ENCODE measurements at places on chromosomes 2 and 18.
A peak's percentile ranks its signal among the peaks of the same experiment; 100 is the strongest.

DNA sequence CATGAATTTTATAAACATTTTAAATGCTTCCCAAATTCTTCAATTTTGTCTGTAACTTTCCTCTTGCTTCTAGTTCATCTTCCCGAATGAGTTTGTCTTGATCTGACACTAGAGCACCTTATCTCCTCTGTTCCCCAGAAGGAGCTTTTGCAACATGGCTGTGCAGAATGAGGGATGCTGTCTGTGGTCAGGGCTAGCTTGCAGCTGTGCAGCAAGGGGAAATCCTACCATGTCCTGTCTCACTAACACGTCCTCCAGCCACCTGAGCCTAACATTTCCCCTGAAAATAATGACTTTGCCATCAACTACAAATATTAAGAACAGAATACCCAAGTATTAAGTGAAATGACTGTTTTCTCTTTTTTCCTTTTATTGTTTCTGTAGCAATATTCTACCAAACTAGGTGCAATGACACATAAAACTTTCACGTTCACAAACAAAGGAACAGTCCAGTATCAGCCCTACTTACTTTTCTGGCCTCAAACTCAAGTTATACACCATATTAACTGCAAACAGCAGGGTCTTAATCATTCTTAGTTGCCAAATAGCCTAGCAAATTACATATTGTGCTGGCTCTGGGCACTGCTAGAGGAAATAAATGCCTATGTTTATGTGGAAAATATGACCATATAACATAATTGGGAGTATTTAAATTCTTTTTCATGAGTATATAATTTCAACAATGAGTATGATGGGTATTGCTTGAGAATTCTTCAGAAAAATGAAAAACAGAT is 423.3 kb downstream of the CMPK2 start:
- H3K4me1 ChIP-seq: no peaks in the 10 kb centered on the region
- H3K4me3 ChIP-seq: no peak overlapping the region
- peak; percentile 17 for DNase-seq
- H3K36me3 ChIP-seq: no peaks in the 10 kb centered on the region

GRCh38 chr2:2960441-2961133 is 417.0 kb downstream of the EIPR1 start:
- H3K27me3 ChIP-seq: no peaks in the 10 kb centered on the region
- no peak for DNase-seq
- H3K27ac ChIP-seq: no peak overlapping the region
- no peaks in the 10 kb centered on the region for H3K4me1 ChIP-seq
- H3K4me3 ChIP-seq: no peak overlapping the region

DNA sequence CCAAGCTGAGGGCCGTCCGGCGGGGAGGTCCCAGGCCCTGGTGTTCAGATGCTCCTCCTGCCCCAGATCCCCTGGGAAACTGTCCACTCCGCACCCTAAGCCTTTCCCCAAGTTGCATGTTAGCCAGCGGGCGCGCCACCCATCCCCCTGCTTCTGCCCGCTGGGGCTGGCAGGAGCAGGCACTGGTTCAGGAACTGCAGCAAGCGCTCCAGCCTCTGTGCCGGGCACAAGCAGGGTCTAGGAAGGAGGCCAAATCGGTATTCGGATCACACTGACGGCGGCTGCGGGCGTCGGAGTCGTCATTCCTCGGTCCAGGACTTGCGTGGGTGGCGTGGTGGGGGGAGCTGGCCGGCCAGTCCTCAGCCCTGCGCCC is 53.7 kb downstream of the FAM168B start:
- H3K4me1 ChIP-seq: no peaks in the 10 kb centered on the region
- H3K36me3 ChIP-seq: no peaks in the 10 kb centered on the region
- no peak overlapping the region for H3K27ac ChIP-seq

DNA sequence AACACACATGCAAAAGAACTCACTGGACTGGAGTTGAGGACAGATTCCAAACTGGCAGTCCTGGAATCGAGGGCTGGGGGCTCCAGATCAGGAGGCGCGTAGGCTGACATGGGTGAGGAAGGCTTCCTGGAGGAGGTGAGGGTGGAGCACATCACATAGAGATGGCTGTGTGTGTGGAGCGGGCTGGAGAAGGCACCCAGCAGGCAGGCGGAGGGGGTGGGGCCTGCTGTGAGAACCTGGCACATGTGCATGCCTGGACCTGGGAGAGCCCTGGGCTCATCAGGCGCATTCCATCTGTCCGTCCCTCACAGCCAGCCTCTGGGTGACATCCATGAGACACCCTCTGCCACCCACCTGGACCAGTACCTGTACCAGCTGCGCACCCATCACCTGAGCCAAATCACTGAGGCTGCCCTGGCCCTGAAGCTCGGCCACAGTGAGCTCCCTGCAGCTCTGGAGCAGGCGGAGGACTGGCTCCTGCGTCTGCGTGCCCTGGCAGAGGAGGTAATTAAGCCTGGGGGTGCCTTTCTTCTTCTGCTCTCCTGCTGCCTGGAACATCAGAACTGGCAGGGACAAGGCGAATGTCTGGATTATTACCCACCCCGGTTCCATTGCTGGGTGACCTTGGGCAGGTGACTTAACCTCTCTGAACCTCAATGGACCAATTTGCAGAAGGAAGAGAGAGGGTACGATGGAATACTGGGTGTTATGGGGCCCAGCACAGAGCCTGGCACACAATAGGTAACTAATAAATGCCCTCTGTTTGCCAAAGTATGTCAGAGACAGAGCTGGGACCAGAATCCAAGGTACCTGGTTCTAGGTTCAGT is 108.3 kb downstream of the DYSF start:
- no peak overlapping the region for H3K4me3 ChIP-seq
- H3K27me3 ChIP-seq: peaks cover 47% of the 10 kb centered on the region
- no peaks in the 10 kb centered on the region for H3K4me1 ChIP-seq
- DNase-seq: no peak

- no peak overlapping the region for H3K27ac ChIP-seq
- no peak overlapping the region for H3K4me3 ChIP-seq
- H3K27me3 ChIP-seq: no peaks in the 10 kb centered on the region
- peaks cover 3% of the 10 kb centered on the region for H3K4me1 ChIP-seq
- H3K36me3 ChIP-seq: no peaks in the 10 kb centered on the region
Observed at GRCh38 chr2:181126311-181126868, 146.0 kb downstream of the UBE2E3 start.

- no peaks in the 10 kb centered on the region for H3K27me3 ChIP-seq
- H3K36me3 ChIP-seq: no peaks in the 10 kb centered on the region
- no peak for DNase-seq
- H3K27ac ChIP-seq: no peak overlapping the region
- H3K4me1 ChIP-seq: peaks cover 18% of the 10 kb centered on the region
Observed at GRCh38 chr2:109615637-109616144, 1.5 kb downstream of the SOWAHC start.

GRCh38 chr18:78977637-78978348 is 1.8 kb upstream of the SALL3 start:
- no peaks in the 10 kb centered on the region for H3K36me3 ChIP-seq
- no peaks in the 10 kb centered on the region for H3K4me1 ChIP-seq
- DNase-seq: no peak
- no peak overlapping the region for H3K27ac ChIP-seq
- peaks cover 60% of the 10 kb centered on the region for H3K27me3 ChIP-seq
- no peak overlapping the region for H3K4me3 ChIP-seq

DNA sequence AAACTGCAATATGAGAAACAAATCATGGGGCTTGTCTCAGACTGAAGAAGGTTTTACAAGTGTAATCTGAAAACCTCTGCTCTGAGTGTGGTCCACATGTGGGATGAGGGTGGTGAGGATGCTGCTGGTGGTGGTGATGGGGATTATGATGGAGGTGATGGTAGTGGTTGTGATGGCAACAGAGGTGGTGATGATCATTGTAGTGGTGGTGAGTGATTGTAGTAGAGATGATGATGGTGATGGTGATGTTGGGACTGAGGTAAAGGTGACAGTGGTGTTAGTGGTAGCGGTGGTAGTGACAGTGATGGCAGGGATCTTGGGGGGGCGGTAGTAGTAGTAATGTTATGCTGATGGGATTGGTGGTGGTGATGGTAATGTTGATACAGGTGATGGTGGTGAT is 217.8 kb downstream of the ANAPC1 start:
- peaks cover 17% of the 10 kb centered on the region for H3K4me1 ChIP-seq
- no peaks in the 10 kb centered on the region for H3K27me3 ChIP-seq
- H3K27ac ChIP-seq: no peak overlapping the region
- DNase-seq: no peak
- no peaks in the 10 kb centered on the region for H3K36me3 ChIP-seq

GRCh38 chr2:70133491-70134322 is 46.4 kb downstream of the PCBP1 start:
- H3K27ac ChIP-seq: no peak overlapping the region
- DNase-seq: no peak
- no peaks in the 10 kb centered on the region for H3K27me3 ChIP-seq
- H3K36me3 ChIP-seq: no peaks in the 10 kb centered on the region
- peaks cover 10% of the 10 kb centered on the region for H3K4me1 ChIP-seq
- no peak overlapping the region for H3K4me3 ChIP-seq

GRCh38 chr2:95307878-95308277 is 10.7 kb downstream of the KCNIP3 start:
- H3K4me1 ChIP-seq: no peaks in the 10 kb centered on the region
- no peak for DNase-seq
- no peak overlapping the region for H3K27ac ChIP-seq
- no peak overlapping the region for H3K4me3 ChIP-seq
- no peaks in the 10 kb centered on the region for H3K36me3 ChIP-seq
- H3K27me3 ChIP-seq: peaks cover 25% of the 10 kb centered on the region

GRCh38 chr2:165792104-165792454 is 2.0 kb downstream of the GALNT3 start:
- peaks cover 5% of the 10 kb centered on the region for H3K4me1 ChIP-seq
- no peaks in the 10 kb centered on the region for H3K36me3 ChIP-seq
- H3K27me3 ChIP-seq: peaks cover 6% of the 10 kb centered on the region
- H3K27ac ChIP-seq: no peak overlapping the region
- DNase-seq: no peak
- H3K4me3 ChIP-seq: no peak overlapping the region

DNA sequence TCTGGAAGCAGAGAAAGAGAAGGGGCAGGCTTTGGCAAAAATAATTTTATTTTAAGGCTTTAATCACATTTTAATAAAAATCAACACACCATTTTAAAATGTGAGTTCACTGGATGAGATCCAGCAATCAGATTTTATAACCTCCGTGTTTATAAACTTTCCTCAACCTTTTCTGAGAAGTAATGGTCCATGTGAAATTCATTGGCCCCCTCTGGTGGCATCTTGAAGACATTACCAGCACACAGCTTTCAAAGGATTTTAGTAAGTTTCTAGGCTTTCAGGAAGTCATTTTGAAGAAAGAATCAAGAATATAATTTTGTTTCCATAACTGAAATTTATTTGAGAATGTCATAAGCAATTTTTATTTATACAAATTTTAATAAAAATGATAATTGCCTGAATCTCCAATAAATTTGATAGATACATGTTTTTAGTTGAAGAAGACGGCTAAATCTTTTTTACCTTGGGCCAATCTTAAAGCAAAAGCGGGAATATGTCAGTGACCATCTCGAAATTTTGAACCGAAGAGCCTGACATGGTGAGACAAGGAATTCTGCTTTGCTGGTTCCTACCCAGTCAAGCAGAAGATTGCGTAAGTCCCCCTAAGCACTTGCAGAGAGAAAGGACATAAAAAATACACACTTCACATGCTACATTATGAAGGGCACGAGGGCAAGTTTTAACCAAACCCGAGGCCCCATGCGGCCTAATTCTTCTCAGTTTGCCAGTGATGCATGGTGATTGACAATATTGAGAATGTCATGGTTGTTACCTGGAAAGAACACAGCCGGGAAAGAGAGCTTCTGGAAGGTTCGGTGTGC is 128.4 kb upstream of the CBLN2 start:
- no peak overlapping the region for H3K27ac ChIP-seq
- H3K4me1 ChIP-seq: no peaks in the 10 kb centered on the region
- peak; percentile 11 for DNase-seq
- H3K4me3 ChIP-seq: no peak overlapping the region

- no peak for DNase-seq
- H3K4me3 ChIP-seq: no peak overlapping the region
- no peak overlapping the region for H3K27ac ChIP-seq
- no peaks in the 10 kb centered on the region for H3K27me3 ChIP-seq
Observed at GRCh38 chr2:236403125-236403524, 138.9 kb upstream of the ASB18 start.

DNA sequence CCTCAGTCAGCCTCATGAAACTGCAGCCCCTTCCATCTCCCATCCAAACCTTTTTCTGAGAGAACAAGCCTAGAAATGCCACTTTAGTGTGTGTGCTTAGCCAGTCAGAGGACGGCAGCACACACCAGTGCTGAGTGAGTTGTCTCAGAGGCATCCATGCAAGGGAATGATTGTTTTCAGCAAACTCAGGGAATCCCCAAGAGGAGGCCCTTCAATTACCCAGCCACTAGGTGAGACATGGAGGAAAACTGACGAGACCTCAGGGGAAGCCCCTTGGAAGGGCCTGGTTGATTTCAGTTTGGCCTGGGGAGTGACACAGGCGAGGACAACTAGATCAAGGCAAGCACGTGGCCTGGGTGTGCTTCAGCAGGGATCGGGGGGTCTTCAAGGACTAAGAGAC is 49.7 kb downstream of the APOB start:
- H3K27me3 ChIP-seq: no peaks in the 10 kb centered on the region
- no peaks in the 10 kb centered on the region for H3K36me3 ChIP-seq
- no peak for DNase-seq
- H3K4me3 ChIP-seq: no peak overlapping the region
- H3K4me1 ChIP-seq: no peaks in the 10 kb centered on the region

GRCh38 chr18:22185771-22186386 is 16.5 kb downstream of the GATA6 start:
- peaks cover 26% of the 10 kb centered on the region for H3K36me3 ChIP-seq
- H3K4me3 ChIP-seq: no peak overlapping the region
- no peak for DNase-seq
- no peaks in the 10 kb centered on the region for H3K27me3 ChIP-seq
- no peak overlapping the region for H3K27ac ChIP-seq

DNA sequence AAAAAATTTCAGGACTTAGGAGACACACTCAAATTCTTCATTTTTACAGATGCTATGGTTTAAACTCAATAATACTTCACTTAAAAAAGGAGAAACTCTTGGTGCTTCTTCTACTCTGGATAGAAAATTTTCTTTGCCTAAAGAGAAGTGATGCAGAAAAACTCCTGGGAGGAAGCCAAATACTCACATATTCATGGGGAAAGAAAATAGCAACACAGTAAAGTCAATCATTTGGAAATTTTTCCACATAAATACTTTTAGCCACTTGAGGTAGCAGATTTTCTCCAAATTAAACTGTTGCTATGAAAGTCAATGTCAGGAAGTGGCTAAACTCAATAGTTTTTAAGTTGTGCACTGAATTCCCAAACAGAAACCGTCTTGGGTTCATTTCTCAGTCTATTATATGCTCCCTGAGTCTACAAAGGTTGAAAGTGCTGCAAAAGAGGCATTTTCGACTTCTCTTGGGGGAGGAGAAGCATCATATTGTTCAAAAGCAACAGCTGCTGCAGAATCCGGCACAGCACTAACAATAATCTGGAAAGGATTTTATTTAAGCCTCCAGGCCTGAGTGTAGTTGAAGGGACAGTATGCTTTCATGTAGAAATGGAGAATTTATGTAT is 81.1 kb downstream of the UPP2 start:
- no peaks in the 10 kb centered on the region for H3K36me3 ChIP-seq
- H3K4me3 ChIP-seq: no peak overlapping the region
- H3K4me1 ChIP-seq: no peaks in the 10 kb centered on the region
- no peak for DNase-seq
- peaks cover 2% of the 10 kb centered on the region for H3K27me3 ChIP-seq

GRCh38 chr18:59633961-59634485 is 63.2 kb downstream of the CCBE1 start:
- no peak for DNase-seq
- H3K27ac ChIP-seq: no peak overlapping the region
- H3K27me3 ChIP-seq: no peaks in the 10 kb centered on the region
- peaks cover 12% of the 10 kb centered on the region for H3K4me1 ChIP-seq

Data from IMR-90 (cell line).